ENCODE measurements at places on chromosomes 12 and 14.

DNA sequence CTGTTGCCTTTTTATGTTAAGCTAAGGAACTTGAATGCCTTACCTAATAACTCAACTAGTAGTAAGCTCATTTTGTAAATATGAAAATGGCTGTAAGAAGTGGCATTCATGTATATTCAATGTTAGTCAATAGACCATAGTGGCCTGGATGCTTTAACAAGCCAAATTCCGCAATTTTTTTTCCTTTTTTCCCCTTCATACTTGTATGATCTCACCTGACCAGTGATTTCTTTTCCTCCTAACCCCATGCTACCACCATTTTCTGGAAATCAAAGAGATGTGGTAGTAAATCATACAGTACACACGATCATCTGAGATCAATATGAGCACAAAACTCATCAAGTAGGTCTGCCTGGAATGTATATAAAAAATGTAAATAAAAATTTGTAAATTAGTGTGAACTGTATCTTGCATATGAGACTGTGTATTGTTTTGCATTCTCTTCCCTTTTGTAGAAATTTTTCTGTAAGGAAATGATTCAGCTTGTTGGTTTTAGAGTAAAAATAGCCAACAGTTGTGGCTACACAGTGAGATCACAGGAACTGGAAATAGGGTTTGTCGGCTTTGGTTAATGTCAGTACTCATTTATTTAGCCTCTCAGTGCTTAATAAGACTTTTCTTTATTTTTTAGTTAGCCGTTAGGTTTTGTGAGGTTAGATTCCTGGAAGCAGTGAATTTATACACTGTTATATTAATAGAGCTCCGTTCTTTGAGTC lies 62.5 kb downstream of the ETNK1 start:
- no peak for DNase-seq

- peak; percentile 66 for DNase-seq
Observed at GRCh38 chr12:132158677-132159554, 14.7 kb downstream of the NOC4L start.

DNA sequence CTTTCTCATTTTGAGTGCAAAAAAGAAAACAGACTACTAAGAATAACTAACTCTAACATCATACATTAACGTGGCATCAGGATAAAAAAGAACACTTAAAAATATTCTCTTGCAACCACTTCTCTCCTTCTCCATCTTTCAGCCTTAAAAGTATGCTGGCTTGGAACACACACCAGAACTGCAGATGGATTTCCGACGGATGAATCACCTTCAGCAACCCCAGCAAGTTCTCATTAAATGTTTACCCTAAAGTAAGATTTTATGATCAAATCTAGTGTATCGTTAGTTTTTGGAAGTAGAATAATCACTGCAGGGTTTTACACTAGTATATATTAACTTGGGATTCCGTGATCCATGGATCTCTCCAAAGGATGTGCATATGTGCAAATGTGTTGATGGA lies 1.2 kb downstream of the NEK9 start:
- no peak for DNase-seq

DNA sequence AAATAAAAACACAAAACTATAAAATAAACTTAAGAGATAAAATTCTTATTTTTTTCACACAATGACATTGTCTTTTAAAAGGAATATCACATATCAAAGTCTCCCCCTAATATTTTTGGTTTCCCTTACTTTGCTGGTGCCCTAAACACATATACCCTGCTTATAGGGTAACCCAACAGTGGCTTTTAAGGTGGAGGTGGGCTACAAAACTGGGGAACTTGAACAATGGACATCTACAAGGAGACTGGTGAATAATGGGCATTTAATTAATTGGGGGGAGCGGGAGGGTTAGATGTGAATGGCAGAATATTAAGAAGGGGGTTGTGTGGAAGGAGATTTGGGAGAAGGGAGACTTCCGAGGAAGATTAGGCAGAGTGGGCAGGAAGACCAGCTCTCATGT lies 9.6 kb downstream of the B4GALNT1 start:
- DNase-seq: no peak

GRCh38 chr14:72545411-72546311 lies 348.2 kb downstream of the DPF3 start:
- DNase-seq: no peak

- DNase-seq: no peak
Observed at GRCh38 chr12:4211372-4211771, 62.2 kb upstream of the CCND2 start.

DNA sequence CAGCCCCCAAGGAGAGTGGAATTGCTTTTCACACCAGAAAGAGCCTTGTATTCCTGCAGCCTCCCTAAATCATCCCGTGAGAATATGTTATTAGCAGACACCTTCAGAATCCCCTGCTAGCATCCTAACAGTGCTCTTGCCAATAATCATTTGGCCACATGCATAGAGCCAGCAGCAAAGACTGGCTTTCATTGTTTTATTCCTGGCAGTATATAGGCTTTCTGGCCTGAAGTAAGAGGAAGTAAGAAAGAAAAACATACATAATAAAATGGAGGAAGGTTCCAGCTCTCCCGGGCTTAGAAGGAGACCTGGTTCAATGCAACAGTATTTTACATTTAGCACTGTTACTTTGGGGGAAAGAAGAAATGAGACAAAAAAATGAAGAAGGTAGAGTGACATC lies 176.7 kb upstream of the ATF7IP start:
- DNase-seq: no peak

DNA sequence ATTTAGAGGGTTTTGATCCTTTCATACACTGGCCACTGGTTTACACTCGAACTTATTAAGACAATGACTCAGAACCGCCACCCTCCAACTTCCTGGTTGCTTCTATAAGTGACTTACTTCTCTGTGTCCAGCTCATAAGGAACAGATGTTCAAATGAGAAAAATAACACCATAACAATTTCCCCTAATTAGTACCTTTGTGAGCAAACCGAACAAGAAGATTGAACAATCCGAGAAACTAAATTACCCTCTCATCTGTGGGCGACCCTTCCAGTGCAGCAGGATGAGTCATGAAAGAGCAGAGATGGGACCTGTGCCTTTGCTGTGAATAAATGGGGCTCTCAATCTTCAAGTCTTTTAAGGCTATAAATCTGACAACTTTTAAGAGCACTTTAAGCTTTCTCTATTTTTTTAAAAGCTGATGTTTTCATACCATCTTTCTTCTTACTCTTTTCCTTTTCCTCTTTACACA lies 146.8 kb upstream of the RASSF8 start:
- DNase-seq: no peak

All from DMS153 (cell line).